Frontal cortex (tissue), 4 donors: ENCODE measurements at places on chromosomes 3 and 15.

DNA sequence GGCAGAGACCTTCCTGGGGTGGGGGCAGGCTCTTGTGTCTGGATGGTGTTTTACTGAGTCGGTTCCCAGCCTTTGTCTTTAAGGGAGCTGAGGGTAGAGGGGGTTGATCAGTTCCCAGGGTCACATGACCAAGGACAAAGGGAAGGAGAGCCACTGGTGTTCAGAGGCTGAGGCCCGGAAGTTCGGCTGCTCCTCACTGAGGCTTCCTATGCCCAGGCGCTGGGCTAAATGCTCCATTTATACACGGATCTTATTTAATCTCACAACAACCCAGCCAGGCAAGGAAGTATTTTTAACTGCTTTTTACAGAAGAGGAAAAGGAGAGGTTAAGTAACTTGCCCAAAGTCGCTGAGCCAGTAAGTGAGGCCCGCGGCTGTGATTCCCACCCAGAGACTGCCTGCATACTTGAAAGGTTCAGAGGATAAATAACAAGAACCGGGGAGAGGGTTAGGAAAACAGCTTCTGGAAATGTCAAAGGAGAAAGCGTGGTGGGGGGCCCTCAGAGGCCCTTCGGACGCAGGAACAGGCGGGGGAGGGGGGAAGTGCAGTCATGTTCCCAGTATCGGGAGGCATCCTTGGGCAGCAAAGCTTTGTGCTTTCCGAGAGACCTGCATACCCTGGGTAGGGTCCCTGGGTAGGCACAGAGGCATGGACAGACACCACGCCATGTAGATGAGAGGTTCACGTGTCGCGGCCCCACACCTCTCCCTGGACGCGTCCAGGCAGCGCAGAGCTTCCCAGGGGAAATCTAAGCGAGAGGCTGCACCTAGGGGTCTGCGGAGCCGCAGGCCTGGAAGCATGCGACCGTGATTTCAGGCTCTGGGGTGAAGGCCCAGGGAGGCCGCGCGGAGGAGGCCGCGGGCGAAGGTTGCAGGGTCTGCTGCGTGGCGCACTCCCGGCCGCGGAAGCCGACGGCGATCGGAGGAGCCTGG lies 21.3 kb downstream of the EPHB3 start:
- DNase-seq = peak; percentile 66

GRCh38 chr3:190291994-190292584 lies 30.2 kb downstream of the CLDN1 start:
- DNase-seq = no peak

- DNase-seq = peak; percentile 72
Measured at GRCh38 chr15:93087825-93088199, 1.2 kb downstream of the RGMA start.

DNA sequence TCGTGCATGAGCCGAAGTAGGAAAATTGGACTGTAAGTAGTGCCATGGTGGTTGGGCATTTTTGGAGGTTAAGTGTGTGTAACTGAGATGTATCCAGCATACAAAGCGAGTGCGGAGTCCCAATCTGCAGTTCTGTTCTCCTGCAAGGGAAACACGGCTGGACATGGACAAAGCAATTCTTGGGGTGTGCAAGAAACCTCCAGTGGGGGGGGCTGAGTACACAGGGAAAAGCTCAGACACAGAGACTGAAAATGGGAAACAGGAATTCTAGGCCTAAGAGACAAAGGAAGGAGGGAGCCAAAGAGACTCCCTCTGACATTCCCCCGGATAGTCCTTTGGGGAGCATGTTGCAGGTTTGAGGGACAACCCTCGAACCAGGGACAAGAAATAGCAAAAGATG lies 83.2 kb upstream of the PLSCR4 start:
- DNase-seq = no peak

- no peak for DNase-seq
Measured at GRCh38 chr3:24850245-24850644, 355.6 kb upstream of the THRB start.

GRCh38 chr15:56887782-56888438 lies 30.5 kb upstream of the TCF12 start:
- DNase-seq = no peak

DNA sequence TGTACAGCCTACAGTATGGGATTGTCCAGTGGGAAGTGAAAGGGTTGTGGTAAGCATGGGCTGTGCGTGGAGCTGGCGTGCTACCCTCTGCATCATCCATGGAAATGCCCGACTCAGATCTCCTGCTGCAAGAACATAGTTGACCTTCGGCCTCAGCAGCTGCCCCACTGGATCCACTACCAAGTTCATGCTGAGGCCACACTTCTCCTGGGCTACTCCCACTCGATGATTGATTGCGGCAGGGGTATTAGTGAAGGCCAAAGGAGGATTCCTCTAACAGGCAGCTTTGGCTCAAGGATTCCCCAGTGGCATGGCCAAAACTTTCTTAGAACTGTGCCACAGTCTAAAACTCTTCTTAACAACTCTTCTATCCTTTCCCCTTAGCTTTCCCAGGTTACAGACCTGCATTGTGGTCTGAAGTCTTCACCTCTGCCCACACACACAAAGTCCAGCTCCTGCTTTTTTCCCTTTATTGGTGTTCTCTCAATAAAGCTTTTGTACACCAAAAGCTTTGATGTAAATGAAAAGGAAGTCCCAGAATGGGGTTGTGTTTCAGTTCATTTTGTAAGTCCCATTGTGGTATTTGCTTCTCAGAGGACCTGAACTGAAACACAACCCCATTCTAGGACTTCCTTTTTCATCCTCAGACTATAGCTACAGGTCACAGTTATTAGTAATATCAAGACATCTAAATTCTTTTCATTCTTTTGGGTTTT lies 4.9 kb upstream of the TBC1D5 start:
- no peak for DNase-seq

DNA sequence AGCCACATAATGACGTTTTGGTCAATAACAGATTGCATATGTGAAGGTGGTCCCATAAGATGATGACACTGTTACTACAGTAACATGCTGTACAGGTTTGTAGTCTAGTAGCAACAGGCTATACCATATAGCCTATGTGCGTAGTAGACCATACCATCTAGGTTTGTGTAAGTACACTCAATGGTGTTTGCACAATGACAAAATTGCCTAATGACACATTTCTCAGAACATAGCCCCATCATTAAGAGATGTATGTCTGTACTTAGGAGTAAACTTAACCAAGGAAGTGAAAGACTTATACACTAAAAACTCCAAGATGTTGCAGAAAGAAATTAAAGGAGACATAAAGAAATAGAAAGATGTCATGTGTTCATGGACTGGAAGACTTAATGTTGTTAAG lies 66.2 kb downstream of the RPLP1 start:
- DNase-seq = no peak

GRCh38 chr3:195761567-195762248 lies 40.9 kb downstream of the MUC20 start:
- DNase-seq = no peak

GRCh38 chr15:92797168-92798052 lies 102.7 kb upstream of the CHD2 start:
- peak; percentile 45 for DNase-seq

- DNase-seq = no peak
Measured at GRCh38 chr3:145032791-145033190, 1061.2 kb downstream of the DIPK2A start.

- DNase-seq = no peak
Measured at GRCh38 chr3:124035463-124036121, 43.7 kb upstream of the ROPN1 start.

DNA sequence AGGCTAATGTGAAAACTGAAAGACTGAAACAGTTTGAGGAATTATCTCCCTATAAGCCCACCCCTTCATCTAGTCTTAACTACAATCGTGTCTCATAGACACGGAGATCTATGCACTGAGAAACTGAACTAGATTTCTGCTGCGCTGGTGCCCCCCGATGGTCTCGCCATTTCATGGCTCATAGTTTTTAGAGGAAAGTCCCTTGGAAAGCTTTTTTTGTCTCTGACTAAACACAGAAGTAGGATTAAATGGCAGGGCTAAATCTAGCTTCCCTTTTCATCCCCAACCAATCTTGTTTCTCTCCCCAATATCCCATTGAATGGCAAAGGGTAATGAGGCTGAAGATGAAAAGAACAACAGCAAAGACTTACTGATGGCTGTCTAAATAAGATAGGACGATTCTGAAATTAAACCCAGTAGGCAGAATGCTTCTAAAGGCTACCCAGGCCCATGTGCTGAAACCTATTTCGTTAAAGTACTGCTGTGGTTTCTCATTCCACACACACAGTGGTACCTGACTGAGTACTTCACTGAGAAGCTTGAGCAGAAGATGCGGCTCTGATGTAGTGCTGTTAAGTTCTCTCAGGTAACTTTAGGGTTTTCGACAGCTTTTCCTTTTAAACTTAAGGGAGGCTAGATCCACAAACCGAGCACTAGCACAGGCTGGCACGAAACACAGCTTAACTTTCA lies 142.7 kb downstream of the GADL1 start:
- no peak for DNase-seq

- no peak for DNase-seq
Measured at GRCh38 chr3:40765884-40766283, 241.1 kb downstream of the ZNF621 start.

GRCh38 chr3:127915115-127915936 lies at the start of gene KBTBD12:
TSS of gene KBTBD12 (plus strand) at chr3:127915232. CDS start at chr3:127923062, 7,830 bp downstream.
- DNase-seq = peak; percentile 52

DNA sequence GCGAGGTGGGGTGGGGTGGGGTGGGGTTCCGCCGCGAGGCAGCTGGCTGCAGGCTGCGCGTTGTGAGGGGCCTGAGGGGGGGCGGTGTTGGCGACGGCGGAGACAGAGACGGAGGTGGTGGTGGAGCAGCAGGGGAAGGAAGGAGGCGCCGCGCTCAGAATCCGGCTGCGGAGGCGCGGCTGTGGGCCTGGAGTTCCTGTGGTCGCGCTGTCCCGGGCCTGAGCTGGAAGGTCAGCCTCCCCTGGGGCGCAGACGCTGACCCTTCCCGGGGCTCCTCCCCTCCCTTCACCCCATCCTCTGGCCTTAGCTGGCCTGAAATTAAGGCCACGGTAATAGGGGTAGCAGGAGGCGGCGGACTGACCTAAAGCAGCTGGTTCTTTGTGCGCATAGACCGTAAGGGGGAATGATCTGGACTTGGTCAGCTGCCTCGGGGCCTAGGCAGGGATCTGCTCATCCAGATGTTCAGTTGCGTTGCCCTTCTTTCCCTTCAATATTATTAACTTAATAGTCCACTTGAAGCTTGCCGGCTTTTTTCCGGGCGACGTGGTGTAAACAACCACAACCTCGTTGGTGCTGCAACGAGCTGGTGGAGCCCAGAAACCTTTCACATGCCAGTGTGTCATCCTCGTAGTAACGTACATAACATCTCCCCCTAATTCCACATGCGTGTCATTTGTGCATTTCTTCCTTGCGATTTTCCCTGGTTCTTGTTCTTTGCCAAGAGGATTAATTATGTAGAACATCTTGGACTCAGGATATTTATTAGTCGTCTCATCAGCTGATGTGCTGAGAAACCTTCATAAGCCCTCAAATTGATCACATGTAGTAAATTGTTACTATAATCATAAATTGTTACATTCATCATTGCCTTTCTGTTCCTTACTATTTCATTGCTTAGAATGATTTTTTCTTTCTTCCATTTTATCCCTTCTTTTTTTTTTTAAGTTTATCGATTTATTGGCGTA lies 626 bp downstream of the SEC62 start:
- DNase-seq = peak; percentile 28

GRCh38 chr3:66404903-66405700 lies 95.7 kb downstream of the LRIG1 start:
- no peak for DNase-seq

DNA sequence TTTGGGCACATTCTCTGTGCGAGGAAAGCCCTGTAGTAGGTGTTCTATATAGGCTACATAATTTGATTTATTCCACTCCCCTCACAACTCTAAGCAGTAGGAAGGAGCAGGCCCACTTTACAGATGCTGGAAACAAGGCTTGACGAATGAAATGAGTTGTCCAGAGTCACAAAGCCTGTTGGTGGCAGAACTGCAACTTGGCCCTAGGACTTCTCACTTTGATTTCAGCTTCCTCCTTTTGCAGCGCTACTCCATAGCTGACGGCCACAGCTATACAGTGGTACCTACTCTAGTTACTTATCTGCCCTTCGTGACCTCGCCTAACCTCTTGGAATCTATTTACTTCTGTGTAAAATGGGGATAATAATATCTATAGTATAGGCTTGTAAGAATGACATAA lies 2.5 kb upstream of the IRAK2 start:
- no peak for DNase-seq

GRCh38 chr3:43997788-43998369 lies 243.8 kb upstream of the TOPAZ1 start:
- DNase-seq = no peak

- no peak for DNase-seq
Measured at GRCh38 chr15:63835211-63835568, 1.4 kb upstream of the HERC1 start.

GRCh38 chr15:77659350-77660321 lies 26.9 kb upstream of the LINGO1 start:
- peak; percentile 60 for DNase-seq

- no peak for DNase-seq
Measured at GRCh38 chr15:45473068-45473467, 49.5 kb downstream of the SLC30A4 start.

DNA sequence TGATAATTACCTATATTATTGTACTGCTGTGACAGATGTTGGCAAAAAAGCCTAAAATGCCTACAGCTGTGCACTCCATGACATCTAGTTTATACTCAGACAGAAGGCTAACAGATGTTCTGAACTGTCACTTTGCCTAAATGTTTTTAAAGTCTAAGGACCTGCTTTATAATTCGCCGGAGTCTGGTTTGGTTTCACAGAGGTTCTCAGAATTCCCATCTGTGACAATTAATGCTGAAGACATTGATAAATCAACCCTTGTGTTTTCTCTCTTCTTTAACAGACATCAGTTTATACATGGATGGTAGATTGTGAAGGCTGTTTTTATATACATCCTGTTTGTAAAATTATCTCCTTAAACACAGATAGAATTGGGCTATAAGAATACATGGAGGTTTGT lies 19.8 kb upstream of the SOX2 start:
- no peak for DNase-seq

- no peak for DNase-seq
Measured at GRCh38 chr3:11050666-11051323, 58.2 kb downstream of the SLC6A1 start.

GRCh38 chr15:42490291-42490670 lies 660 bp downstream of the ZNF106 start:
- DNase-seq = peak; percentile 27

- no peak for DNase-seq
Measured at GRCh38 chr15:83733206-83733605, 79.3 kb downstream of the ADAMTSL3 start.

- DNase-seq = no peak
Measured at GRCh38 chr3:144433006-144433405, 461.4 kb downstream of the DIPK2A start.

DNA sequence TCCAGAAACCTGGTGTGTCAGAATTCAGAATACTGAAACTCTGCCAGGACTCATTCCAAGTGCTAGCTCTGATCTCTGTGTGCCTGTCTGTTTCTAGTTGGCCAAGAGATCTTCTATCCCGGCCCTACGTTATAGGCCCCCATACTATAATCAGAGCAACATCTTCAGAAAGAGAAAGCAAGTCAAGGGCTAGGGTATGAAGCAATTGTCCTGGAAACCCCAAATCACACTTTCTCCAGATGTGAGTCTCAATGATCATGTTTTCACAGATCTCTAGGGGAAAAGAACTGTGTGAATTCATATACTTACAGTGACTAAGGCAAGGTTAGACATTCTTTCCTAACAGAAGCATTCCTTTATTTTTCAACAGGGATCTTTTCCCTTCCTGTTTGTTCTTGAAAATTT lies 309.7 kb downstream of the SLC9A9 start:
- no peak for DNase-seq
